Inflammatory macrophage treated with lipopolysaccharide for 4 hours (primary cell): ENCODE measurements at places on chromosomes 11 and 22.

GRCh38 chr11:111185266-111185665, 60.3 kb upstream of the POU2AF2 start:
- DNase-seq: peak; percentile 85

GRCh38 chr22:31082606-31083376, 1.7 kb downstream of the SMTN start:
- peak; percentile 37 for DNase-seq

GRCh38 chr11:96054870-96055705, 131.2 kb upstream of the MTMR2 start:
- peak; percentile 26 for DNase-seq

GRCh38 chr11:117931331-117931950, 2.2 kb upstream of the TMPRSS13 start:
- DNase-seq: no peak

DNA sequence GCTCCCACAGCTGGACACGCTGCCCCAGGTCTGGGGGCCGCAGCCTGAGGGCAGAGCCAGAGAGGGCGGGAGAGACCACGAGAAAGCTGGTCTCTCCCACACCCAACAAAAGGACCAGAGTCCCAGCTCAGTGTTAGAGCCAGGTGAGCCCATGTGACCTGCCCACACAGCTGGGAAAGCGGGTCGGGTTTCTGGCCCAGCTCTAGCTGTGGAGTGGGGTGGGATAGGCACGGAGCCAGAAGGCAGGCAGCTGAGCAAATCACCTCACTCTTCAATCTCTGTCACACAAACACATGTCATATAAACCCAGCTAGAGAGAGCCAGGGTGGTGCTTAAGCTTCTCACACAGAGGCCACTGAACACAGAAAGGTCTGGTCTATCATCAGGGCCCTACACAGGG, 7.8 kb upstream of the EIF3D start:
- no peak for DNase-seq

GRCh38 chr11:115897707-115898106, 393.5 kb upstream of the CADM1 start:
- peak; percentile 60 for DNase-seq

DNA sequence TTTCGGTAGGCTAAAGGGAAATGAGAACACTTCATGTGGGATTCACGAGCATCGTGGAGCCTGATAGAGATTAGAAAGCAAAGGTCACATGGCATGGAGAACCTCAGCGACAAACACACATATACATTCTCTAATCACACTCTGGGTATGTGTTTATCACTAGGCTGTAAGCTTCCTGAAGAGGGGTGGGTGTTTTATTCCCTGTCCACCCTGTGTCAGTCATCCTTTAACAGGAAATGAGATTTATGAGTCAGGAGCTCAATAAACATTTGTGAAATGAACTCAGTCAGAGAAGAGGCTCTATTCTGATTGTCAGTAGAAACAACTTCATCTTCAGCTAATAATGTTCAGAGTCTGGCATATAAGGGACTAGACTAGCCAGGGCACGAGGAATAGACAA, 71.7 kb upstream of the EIF3M start:
- peak; percentile 11 for DNase-seq

- no peak for DNase-seq
These were observed 66.1 kb downstream of the FAR1 start for GRCh38 chr11:13734530-13734929.

GRCh38 chr11:27740362-27741013, 40.2 kb upstream of the BDNF start:
- no peak for DNase-seq

DNA sequence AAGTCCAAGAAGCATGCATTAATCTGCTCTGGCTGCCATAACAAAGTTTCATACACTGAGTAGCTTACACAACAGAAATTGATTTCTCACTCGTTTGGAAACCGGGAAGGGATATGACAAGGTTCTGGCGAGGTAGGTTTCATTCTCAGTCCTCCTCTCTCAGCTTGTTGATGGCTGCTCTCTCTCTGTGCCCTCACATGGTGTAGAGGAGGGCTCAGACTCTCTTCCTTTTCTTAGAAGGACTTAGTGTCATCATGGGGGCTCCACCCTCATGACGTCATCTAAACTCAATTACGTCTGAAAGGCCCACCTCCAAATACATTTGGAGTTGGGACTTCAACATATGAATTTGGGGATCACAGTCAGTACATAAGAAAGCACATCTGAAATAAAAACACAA, 18.6 kb downstream of the GLYATL1 start:
- DNase-seq: peak; percentile 17

DNA sequence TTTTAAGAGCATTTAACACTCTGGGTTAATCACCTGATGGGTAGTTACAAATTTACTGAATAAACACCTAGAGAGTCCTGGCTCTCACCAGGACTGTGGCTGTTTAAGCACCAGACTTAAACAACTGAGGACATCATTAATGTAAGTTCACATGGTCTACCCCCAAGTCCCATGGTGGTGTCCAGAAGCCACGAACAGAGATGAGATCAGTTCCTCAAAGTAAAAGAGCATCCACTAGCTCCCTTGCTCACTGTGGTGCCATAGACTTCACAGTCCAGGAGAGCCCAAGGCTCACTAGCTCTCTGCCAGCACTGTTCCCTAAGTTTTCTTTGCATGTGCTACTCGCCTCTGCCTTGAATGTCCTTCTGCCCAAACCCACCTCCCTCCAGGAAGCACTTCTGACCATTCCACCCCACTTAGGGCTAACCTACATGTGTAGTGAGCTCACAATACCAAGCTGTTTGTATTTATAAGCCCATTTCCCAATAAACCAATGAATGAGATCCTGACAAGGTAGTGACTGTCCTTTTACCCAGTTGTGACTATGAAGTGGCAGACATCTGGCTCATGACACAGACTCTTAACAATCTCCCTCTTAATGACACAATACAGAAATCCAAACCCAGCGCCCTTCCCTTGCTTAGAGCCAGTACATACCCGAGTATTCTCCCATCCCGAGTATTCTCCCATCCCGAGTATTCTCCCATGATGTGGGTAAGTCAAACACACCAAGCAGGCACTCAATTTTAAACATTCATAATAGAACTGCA, 15.7 kb downstream of the NAP1L4 start:
- DNase-seq: no peak

DNA sequence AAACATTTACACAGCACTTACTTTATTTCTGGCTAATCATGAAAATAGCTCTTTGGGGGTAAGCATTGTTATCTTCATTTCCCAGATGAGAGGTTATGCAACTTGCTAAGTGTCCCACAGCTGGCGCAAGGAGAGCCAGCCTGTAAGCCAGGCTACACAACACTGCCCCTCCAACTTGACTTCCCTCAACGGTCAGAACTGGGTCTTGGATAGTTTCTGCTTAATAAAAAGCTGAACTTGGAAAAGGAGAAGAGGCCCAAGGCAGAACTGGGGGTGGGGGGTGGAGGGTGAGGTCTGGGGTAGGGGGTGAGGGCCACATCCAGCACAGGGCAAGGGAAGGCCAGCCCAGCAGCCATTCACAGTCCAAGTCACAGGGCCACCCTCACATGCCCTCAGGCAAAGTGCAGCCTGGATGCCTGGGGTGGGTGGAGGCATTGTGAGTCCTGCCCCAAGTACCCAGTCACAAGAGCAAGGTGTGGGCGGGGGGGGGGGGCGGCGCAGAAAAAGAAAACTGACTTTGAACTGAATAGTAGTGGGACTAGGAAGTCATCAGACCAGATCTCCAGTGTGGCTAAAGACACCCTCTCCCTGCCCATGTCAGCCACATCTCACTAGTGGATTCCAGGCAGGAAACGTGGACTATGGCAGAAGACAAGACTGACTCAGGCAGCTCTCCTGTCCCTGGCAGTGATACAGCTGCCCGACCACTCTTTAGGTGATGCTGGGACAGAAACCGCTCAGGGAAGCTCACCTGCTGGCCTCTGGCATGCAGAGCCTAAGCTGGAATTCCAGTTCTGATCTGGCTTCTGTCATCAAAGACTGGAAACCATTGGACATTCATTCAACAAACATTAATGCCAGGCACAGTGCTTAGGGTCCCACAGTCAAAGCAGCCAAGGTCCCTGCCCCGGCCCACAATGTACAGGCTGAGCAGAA, 52.4 kb downstream of the PACSIN2 start:
- DNase-seq: peak; percentile 85

GRCh38 chr11:131511794-131512193, 141.4 kb downstream of the NTM start:
- no peak for DNase-seq

DNA sequence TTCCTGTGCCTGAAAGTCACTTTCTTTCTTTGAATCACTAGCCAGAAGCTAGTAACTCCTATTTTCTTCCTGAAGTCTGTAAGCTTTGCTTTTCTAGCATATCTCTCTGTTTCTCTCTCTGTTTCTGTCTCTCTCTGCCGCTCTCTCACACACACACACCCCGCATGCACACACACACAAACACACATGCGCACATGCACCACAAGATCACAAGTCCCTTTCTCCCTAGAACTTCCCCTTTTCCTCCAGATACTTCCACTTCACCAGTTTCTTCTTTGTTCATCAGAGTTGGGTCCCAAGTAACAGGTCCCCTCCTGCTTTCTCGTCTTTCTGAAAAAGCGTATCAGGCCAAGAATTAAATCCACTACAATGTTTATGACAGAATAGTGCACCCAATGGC, 148.5 kb upstream of the HSD17B12 start:
- peak; percentile 24 for DNase-seq

GRCh38 chr22:18925368-18926064, 10.6 kb downstream of the PRODH start:
- DNase-seq: no peak

GRCh38 chr11:94583866-94584500, 16.8 kb downstream of the PIWIL4 start:
- peak; percentile 96 for DNase-seq

DNA sequence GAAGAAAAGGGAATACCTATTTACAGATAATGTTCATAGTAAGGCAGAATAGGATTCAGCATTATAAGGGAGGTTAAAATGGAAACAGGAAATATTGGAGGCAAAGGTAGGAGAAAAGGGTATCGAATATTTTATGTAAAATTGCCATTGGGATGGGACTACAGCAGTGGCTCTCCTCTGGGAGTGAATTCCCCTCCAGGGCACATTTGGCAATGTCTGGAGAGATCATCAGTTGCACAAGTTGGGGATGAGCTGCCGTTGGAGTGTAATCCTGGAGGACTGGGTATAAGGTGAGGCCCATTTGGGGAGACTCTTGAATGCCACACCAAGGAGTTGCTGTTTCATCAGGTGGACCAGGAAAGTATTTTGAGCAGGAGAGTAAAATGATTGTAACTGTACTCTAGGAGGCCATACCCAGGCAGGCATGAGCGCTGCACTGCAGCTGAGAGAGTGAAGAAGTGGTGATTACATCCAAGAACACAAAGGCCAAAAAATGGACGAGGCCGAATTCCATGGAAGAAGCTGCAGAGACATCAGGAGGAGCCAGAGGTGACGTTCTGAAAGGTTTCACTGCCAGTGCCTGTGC, 8.7 kb upstream of the ACRV1 start:
- DNase-seq: no peak

DNA sequence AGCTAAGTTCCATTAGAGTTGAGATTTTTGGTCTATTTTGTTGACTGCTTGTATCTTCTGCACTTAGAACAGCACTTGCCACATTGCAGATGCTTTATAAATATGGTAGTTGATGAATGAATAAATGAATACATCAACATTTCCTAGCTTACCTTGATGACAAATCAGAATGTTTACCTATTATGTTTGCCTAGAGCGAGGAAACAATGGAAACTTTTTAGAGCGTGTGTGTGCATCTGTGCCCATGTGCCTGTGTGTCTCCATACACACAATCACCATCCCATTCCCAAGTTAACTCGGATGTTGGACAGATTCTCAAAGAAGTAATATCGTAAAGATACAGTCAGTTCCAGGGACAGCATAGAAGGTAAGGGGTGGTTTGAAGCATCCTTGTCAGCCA, 139.1 kb downstream of the DBX1 start:
- DNase-seq: no peak

- no peak for DNase-seq
These were observed 73.9 kb downstream of the BDNF start for GRCh38 chr11:27626269-27626937.

DNA sequence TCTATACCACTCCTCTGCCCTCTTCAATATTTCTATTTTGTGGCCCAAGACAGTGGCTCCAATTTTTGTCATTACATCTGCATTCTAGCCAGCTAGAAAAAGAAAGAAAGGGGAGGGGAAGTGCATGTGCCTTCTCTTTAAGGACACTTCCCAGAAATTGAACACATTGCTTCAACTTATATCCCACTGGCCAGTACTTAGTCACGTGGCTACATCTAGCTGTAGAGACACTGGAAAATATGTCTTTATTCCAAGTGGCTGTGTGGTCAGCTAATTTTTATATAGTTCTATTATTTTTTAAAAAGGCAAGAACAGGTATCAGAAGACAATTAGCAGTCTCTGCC, 200.4 kb downstream of the SNX19 start:
- no peak for DNase-seq

GRCh38 chr11:40819230-40819629, 640.2 kb downstream of the LRRC4C start:
- no peak for DNase-seq

- no peak for DNase-seq
These were observed 143.0 kb downstream of the APIP start for GRCh38 chr11:34773211-34773610.

DNA sequence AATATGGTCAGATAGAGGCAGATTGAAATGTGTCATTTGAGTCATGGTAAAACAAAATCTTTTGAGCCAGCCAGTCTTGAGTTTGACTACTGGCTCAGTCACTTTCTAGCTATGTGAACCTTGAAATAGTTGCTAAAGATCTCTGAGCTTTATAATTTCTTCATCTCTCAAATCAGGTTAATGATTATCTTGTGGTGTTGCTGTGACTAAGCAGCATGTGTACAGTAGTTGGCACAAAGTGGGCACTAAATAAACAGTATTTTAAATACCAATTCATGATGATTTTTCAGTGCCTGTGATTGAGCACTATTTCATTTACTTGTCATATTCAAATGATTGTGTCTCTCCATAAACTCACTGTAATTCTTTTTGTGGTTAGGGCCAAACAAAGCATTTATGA, 70.8 kb downstream of the RAB38 start:
- DNase-seq: no peak

- DNase-seq: no peak
These were observed 185.6 kb upstream of the MTMR2 start for GRCh38 chr11:96109331-96110030.

DNA sequence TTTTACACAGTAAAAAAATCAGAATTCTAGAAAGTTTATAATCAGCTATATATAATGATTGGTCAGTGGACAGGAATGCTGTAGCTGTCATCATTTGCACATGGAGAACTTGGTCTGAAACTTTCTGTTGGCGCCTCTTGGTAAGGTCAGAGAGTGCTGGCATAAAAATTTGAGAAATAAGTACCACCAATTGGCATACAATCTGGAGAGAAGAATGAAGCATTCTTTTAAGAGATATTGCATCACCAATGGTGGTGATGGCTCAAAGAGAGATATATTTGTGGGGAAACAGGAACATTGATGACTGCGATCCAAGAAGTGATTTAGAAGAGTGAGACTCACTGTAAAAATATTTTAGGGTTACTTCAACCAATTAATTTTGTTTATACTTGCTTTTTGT, 19.8 kb upstream of the OOSP1 start:
- DNase-seq: peak; percentile 8

DNA sequence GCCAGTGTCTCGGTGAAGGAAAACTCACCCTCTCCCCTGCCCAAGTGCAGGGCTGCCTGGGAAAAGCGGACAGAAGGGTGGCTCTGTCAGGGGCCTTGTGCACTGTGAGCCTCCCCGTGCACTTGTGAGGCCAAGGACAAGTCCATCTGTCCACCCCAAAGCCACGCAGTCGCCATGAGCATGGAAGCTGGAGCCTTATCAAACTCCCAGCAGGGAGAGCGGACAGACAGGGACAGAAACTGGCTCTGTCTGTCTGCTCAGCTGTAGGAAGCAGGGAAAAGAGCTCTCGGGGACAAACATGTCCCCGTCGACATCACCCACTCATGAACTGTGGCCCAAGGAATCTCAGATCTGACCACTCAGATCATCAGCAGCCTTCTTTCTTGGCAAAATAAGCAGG, 1385.4 kb downstream of the TBC1D22A start:
- no peak for DNase-seq
